Breast epithelium (tissue), 4 donors: ENCODE measurements at places on chromosomes 4 and X. TPM values are rescaled to one million over a fixed set of nuclear protein-coding genes. Genes with fewer than 3 reads are reported as not detected.

ARMCX2 gene
- 40.2 TPM for total RNA-seq

NUDT10 gene
- 0.64 TPM for total RNA-seq

GAGE2A gene
- not detected for total RNA-seq

MND1 gene
- total RNA-seq: not detected

TSR2 gene
- total RNA-seq: 23.3 TPM

BEND4 gene
- total RNA-seq: 0.44 TPM

PPP1R3F gene
- 7.9 TPM for total RNA-seq

PDCL2 gene
- total RNA-seq: not detected

SGCB gene
- total RNA-seq: 46.6 TPM

GLRA3 gene
- 9.1 TPM for total RNA-seq

CFI gene
- total RNA-seq: 15.8 TPM

CXCL1 gene
- 31.3 TPM for total RNA-seq

ANKRD37 gene
- 9.0 TPM for total RNA-seq

XKRX gene
- total RNA-seq: 0.16 TPM

TLR7 gene
- 2.3 TPM for total RNA-seq

GPR119 gene
- not detected for total RNA-seq

KIAA0232 gene
- 40.8 TPM for total RNA-seq

SCML2 gene
- total RNA-seq: 1.8 TPM

FAM133A gene
- total RNA-seq: 0.15 TPM

TLR1 gene
- 18.7 TPM for total RNA-seq

TCEAL2 gene
- 6.4 TPM for total RNA-seq

SLC7A11 gene
- 1.9 TPM for total RNA-seq

XPNPEP2 gene
- 12.8 TPM for total RNA-seq

RAI2 gene
- total RNA-seq: 12.0 TPM

CXCL3 gene
- total RNA-seq: 5.6 TPM

GCNA gene
- 2.3 TPM for total RNA-seq

POLN gene
- 4.7 TPM for total RNA-seq

COL25A1 gene
- total RNA-seq: 2.6 TPM

ASMT gene
- not detected for total RNA-seq

HSFX2 gene
- 0.98 TPM for total RNA-seq

SPANXN5 gene
- not detected for total RNA-seq

TMPRSS11D gene
- not detected for total RNA-seq

F8A3 gene
- 6.7 TPM for total RNA-seq

GABRG1 gene
- not detected for total RNA-seq

TMPRSS11B gene
- total RNA-seq: not detected

PPP4R3C gene
- not detected for total RNA-seq

TMA16 gene
- total RNA-seq: 30.1 TPM

DDX53 gene
- not detected for total RNA-seq

FHDC1 gene
- 2.3 TPM for total RNA-seq

DIAPH2 gene
- total RNA-seq: 27.4 TPM

CISD2 gene
- total RNA-seq: 17.4 TPM

PNCK gene
- total RNA-seq: 0.48 TPM

FGA gene
- not detected for total RNA-seq

MMRN1 gene
- 31.9 TPM for total RNA-seq

USP17L19 gene
- total RNA-seq: not detected

GAGE1 gene
- not detected for total RNA-seq

FOXR2 gene
- total RNA-seq: not detected

FLNA gene
- total RNA-seq: 675 TPM

SASH3 gene
- 10.0 TPM for total RNA-seq

STAP1 gene
- not detected for total RNA-seq
